ENCODE measurements at places on chromosomes 6 and 20.

DNA sequence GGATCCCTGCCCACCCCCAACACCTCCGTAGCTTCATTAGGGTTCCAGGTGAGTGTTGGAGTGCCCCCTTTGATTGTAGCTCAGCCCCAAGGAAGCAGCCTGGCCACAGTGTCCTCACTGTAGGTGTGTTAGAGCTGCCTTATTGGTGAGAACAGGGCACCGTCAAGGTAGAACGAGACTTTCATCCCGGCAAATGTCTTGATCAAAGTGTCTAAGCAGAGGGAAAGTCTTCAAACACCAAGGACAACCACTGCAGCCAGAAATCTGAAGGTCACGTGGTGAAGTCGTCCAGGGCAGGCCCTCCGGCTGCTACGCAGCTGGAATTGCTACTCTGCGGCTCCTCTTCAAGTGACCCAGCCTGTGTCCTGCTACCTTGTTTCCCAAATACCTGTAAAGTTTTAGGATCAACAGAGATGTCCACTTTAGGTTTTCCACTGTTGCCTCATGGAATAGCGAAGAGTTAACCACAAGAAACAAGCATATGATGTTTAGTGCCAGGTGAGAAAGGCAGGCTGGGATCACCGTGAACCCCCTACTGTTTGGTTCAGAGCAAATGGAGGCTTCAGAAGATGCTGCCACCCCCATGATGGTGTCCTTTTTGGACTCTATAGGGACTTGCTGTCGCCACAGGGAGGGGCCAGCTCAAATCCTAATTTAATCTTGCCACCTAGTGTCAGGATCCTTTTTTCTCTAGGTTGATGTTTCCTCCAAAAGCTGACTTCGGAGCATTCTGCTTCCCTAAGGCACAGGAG, 1.7 kb upstream of the DLL1 start:
- no peak for DNase-seq

DNA sequence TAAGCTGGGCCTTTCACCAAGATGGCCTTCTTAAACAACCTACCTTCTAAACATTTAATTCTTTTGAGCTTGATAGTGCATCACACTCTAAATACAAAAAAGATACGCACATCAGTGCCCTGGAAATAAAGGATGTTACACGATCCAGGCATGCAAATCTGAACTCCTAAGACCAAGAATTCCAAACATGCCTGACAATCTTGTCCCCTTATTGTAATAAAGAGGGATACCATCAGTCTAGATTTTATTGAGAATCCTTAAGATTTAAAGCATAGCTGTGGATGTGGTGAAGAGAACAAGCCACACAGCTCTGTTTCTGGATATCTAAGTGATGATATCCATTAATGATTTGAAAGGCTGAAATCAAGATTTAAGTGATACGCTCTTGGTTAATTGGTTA, 13.0 kb downstream of the ZNF451 start:
- DNase-seq = no peak

DNA sequence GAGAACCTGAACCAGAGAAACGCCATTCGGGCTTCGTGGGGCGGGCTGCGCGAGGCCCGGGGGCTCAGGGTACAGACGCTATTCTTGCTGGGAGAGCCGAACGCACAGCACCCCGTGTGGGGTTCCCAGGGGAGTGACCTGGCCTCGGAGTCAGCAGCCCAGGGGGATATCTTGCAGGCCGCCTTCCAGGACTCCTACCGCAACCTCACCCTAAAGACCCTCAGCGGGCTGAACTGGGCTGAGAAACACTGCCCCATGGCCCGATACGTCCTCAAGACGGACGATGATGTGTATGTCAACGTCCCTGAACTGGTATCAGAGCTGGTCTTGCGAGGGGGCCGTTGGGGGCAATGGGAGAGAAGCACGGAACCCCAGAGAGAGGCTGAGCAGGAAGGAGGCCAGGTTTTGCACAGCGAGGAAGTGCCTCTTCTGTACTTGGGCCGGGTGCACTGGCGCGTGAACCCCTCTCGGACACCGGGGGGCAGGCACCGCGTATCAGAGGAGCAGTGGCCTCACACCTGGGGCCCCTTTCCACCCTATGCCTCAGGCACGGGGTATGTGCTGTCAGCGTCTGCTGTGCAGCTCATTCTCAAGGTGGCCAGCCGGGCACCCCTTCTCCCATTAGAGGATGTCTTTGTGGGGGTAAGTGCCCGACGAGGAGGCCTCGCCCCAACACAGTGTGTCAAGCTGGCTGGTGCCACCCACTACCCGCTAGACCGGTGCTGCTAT, 904 bp downstream of the B3GALT4 start:
- DNase-seq = no peak

- DNase-seq = no peak
Observed at GRCh38 chr6:135162678-135163439, 18.2 kb upstream of the MYB start.

- DNase-seq = no peak
Observed at GRCh38 chr6:131112249-131112648, 23.0 kb upstream of the AKAP7 start.

DNA sequence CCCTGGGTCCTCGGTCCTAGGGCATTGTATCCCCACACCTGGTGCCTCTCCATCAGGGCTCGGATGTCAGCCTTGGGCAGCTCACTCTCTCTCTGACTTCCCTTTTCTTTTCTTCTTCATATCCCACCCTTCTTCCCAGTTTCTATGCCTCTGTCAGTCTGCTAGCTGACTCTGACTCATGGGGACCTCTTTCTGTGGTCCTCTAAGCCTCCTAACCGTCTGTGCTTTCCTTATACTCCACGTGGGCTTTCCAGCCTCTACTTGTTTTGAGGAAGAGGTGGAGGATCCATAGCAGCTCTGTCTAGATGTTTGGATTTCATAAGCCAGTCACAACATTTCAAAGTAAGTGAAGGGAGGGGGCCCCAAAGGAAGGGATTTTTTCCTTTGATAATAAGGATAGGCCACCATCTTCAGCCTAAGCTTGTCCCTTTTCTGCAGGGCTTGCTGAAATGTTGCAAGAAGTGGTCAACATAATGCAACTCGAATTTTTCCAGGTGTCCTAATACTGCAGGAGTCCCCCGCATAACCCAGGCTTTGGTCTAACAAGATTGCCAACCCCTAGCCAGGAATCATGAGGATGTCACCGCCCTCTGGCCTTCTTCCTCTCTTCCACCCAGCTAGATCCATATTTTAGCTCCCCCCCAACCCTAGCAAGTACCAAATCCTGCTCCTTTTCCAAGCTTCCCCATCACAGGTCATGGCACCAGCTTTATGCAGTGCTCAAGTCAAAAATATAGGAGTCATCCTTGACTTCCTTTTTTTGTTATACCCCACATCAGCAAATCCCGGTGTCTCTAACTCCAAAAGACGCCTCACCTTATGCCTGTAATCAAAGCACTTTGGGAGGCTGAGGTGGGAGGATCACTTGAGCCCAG, 8.7 kb upstream of the PLTP start:
- DNase-seq = no peak

DNA sequence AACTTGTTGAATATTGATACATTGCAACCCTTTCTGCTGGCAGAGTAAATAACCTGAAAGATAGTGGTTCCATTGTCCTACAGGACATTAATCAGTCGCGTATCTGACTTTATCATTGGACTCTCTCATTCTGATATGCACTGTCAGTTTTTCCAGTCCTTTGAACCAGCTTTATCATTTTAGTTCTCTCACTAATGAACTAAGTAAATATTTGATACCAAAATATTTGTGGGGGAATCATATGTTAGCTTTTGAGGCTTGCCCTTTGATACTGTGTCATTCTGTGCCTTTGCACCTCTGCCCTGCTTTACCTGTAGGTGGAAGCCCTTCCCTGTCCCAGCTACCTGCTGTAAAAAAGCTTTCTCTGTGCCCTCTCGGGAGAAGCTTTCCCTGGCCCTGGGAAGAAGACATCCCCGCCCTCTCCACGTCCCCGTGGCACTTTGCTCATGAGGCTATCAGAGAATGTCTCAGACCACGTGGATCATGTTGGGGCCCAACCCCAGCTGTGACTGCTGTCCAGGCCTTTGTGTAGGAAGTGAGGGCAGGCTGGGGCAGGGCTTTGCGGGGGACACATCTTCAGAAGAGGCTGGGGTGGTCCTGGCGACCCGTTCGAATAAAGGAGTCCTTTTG, 117.8 kb upstream of the NXT1 start:
- no peak for DNase-seq

DNA sequence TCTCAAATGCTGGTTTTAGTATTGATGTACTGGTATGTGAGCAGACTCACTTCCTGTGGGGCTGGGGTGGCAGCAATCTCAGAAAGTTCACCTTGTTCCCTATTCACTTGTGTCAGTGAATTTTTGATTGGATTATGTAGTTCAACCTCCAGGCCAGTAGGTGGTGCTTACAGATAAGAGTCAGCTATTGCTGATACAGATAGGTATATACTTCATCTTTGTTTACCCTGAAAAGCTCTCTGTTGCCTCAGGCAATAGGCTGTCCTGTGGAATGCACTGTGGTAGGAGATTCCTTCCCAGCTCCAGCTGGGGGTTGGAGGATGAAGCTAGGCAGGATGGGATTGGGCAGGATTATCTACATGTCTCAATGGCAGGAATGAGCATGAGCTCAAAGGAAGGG, 851.2 kb upstream of the EYS start:
- DNase-seq = no peak

GRCh38 chr20:15455279-15455678, 1117.9 kb upstream of the FLRT3 start:
- no peak for DNase-seq

GRCh38 chr6:169589293-169589692, 112.5 kb downstream of the WDR27 start:
- DNase-seq = no peak

DNA sequence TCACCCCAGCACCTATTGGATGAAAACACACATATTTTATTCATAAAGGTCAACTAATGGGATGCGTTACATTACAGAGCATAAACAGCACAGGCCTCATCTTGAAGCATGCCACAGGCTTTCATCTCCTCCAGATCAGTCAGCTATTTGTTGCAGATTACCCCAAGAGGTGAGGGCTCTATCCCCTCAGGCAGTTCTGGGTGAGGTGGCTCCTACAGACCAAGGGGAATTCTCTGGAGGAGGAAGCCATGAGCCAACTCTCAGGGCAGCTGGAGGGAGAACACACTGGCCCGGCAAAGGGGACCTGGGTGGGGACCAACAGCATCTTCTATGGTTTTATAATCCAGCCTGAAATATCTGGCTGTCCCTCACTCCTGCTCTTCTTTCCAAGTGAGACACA, 126.4 kb upstream of the BTBD3 start:
- DNase-seq = no peak

- DNase-seq = no peak
Observed at GRCh38 chr6:21459641-21460040, 133.9 kb upstream of the SOX4 start.

DNA sequence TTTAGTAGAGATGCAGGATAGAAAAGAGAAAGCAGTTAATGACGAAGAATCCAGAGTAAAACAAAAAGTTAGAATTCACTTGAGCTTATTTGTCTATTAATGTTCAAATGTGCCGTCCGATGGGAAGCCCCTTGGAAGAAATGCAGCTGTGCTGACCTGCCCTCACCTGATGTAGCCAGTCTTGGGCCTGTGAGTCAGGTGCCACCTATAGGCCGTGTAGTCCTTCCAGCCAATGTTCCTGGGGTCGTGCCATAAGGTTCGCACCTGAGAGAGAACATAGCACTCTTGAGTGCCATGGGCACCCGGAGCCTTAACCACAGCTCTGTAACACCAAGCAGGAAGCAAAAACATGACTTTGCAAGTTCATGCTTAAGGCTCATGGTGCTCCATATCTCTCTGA, 32.4 kb downstream of the THBS2 start:
- DNase-seq = no peak

DNA sequence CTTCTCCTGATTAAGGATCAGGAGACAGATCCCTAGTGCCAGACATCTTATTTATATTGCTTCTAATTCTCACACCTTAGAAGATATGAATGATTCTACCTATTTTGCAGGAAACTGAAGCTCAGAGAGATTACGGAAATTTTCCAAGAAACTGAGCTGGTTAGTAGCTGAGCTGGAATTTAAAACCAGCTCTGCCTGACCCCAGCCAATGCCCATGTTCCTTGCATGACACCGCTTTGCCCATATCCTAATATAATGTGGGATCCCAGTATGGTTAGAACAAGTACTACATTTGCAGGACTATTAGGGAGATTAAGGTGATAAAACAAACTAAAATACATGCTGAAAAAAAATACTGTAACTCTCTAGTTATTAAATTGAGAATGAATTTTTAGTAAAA, 1.9 kb downstream of the TMEM30A start:
- DNase-seq = no peak

GRCh38 chr6:45795678-45796077, 220.0 kb downstream of the CLIC5 start:
- DNase-seq = no peak

DNA sequence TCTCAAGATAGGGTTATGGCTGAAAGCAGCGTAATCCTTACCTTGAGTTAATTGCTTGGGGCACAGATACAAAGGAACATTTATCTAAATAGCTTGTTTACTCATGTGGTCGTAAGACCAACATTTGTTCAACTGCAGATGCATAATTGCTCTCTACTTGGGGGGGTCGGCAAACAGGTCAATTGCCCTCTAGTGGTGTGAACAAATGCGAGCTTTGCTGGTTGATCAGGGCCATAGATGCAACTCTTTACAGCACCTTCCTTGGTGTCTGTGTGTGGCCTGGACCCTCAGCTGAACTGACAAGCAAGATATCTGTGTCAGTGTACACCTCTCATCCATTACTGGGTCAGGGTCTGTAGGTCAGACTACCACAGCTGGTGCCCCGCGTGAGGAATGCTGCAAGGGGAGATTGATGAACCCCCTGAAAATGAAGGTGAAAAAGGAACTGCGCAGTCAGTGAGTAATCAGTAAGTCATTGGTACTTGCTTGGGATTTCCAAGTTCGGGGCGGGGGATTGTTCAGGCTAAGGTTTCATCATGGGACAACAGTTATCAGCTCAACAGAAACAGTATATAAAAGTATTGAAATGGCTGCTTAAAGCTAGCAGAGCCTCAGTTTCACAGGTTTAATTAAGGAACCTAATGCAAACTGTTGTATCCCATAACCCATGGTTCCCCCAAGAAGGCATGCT, 24.0 kb downstream of the HLA-DPA1 start:
- DNase-seq = no peak

GRCh38 chr6:35312076-35312800, 14.6 kb downstream of the DEF6 start:
- DNase-seq = no peak

GRCh38 chr6:12288211-12288618, 1.9 kb upstream of the EDN1 start:
- DNase-seq = no peak

DNA sequence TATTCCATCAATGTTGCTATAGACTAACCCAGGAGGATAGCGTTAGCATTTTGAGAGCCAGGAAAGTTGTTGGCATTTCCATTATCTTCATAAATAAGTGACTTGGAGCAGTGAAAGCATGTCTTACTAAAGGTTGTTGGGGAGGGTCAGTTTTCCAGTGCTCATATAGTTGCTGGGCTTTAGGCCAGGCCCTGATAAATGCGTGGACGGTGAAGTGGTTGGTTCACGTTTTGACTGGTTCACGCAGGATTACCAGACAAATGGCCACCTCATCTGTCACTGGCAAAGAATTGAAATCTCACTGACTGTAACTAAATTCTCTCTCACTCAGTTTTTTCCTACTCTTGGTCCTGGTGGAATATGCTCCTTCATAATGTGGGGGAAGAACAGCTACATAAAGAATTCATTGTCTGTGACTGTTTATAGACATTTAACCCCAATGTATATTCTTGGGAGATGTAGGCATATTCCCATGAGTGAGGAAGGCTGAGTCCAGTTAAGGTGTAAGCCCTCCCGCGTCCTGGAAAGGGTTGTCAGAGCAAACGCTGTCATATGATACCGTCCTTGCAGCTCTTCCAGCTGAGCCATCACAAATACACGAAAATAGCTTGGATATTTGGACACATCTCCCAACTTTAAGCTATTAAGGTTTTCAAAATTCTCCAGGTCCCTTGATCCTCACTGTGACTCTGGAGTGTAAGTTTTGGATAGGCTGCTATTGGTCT, 27.8 kb downstream of the LRRC1 start:
- DNase-seq = no peak

All from thymus (tissue), 14 donors.